ENCODE measurements at places on chromosomes 4 and X.

- no peak for DNase-seq
These were observed 47.9 kb upstream of the UNC5C start for GRCh38 chr4:95596676-95597075.

DNA sequence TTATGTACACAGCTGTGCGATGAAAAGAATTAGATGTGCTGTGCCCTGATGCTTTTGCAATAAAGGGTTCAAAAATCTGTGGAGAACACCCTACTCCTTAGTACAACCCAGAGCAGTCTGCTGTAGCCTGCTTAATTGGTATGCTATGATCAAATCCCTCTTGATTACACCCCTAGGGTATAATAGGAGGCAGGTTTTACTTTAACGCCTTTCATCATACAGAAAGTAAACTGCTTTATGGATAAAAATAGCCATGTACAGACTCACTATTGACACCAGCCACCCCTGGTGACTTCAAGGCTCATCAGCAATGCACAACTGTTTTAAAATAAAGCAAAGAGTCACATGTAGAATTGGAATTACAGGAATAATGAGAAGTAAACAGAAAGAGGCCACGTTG is 315.3 kb downstream of the DMD start:
- DNase-seq: no peak

GRCh38 chr4:150032541-150032940 is 45.7 kb upstream of the DCLK2 start:
- no peak for DNase-seq

GRCh38 chr4:162699629-162700028 is 467.1 kb downstream of the NAF1 start:
- DNase-seq: no peak

GRCh38 chr4:32985256-32985655 is 2265.1 kb downstream of the PCDH7 start:
- no peak for DNase-seq
